ENCODE measurements at places on chromosomes 7 and 10.

DNA sequence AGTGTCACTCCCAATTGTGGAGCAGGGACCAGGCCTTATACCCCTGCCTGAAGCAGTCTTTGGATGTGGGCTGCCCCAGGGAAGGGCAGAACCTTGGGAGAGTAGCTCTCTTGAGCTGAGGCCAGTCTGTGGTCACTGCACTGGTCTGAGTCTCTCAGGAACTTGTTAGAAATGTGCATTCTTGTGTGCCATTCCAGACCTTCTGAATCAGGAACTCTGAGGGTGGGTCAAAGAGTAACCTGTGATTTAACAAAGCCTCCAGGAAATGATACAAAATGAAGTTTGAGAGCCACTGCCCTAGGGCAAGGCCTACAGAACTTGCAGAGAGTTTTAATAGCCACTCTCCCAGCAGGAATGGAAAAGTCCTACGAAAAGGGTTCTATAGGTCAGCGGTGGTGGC is 68.1 kb downstream of the LYZL1 start:
- no peak for DNase-seq

DNA sequence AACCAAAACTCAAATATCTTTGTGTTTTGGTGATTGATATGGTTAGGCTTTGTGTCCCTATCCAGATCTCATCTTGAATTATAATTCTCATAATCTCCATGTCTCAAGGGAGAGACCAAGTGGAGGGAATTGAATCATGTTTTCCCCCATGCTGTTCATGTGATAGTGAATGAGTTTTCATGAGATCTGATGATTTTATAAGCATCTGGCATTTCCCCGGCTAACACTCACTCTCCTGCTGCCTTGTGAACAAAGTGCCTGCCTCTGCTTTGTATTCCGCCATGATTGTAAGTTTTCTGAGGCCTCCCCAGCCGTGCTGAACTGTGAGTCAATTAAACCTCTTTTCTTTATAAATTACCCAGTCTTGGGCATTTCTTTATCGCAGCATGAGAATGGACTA is 419.5 kb downstream of the SH2D4B start:
- no peak for DNase-seq

GRCh38 chr7:24284699-24285506 is 913 bp downstream of the NPY start:
- DNase-seq, result no peak

- DNase-seq, result no peak
Measured at GRCh38 chr7:41640487-41640886, 62.4 kb downstream of the INHBA start.

GRCh38 chr10:48331436-48331835 is 25.0 kb downstream of the MAPK8 start:
- no peak for DNase-seq

- DNase-seq, result no peak
Measured at GRCh38 chr7:6157685-6158423, 114.6 kb downstream of the CYTH3 start.

DNA sequence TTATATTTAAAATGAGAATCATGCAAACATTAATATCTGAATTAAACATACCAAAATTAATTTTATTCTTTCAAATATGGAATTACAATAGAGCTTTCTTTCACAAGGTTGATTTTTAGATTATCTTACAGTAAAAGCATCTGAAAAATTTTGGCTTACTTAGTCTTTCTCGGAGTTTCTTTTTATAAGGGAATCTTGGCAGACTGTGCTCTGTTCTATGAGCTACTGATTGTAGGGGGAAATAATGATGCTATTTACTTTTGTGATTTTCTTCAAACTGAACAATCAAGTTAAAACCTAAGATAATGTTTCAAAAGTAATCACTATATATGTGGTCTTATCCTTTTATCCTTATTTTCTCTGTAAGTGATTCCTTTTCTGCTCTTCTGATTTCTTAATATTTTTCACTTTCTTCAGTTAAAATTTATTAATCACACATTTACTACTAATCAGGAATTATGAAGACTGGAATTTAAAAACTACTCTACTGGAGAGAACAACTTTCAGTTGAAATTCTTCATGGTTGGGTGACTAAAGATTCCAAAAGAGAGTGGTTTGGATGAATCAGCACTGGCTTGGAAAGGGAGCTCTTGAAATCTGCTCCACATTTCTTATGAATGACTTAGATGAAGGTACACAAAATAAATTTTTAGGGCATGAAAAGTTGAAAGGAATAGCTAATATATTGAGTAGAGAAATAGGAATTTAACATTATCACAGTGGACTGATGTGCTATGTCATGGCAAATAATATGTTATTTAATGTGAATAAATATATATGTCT is 103.9 kb downstream of the PPP1R9A start:
- no peak for DNase-seq

GRCh38 chr10:101261702-101262101 is 32.4 kb upstream of the LBX1 start:
- no peak for DNase-seq

- no peak for DNase-seq
Measured at GRCh38 chr10:15606377-15606776, 113.3 kb downstream of the ITGA8 start.

- no peak for DNase-seq
Measured at GRCh38 chr7:39921506-39922175, 28.4 kb upstream of the CDK13 start.

GRCh38 chr7:15433151-15433550 is 128.7 kb downstream of the AGMO start:
- peak; percentile 50 for DNase-seq

DNA sequence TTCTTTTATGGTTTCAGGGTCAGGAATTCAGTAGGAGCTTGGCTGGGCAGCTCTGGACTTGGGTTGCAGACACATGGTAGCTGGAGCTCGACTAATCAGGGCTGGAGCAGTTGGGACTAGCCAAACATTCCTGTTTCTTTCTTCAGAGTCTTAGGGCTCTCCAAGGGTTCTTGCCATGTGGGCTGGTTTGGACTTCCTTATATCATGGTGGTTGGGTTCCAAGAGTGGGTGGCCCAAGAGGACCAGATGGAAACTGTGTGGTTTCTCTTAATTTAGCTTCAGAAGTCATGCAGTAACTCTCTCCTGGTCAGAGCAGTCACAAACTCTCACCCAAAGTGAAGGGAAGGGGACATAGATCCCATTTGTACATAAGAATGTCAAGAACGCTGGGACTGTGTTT is 270.1 kb upstream of the FZD1 start:
- no peak for DNase-seq

GRCh38 chr7:72042855-72043254 is 369.3 kb downstream of the CALN1 start:
- DNase-seq, result no peak

- DNase-seq, result no peak
Measured at GRCh38 chr10:22704471-22704911, 9.9 kb downstream of the PIP4K2A start.

DNA sequence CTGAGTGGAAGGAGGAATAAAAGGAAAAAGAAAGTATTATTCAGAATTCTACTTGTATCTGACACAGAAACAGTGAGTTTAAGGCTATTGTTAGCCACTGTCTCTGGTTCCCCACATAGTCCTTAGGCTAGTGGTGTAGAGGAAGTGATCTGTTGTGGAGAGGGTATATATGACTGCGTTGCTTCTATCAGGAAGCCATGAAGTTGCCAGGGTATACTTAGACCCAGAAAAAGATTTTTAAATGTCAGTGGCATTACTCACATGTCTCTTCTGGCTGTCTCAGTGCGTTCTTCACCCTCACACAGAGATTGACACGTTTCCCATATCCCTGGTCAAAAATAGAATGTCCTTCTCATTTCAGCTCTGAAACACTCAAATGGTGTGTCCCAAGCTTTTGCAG is 72.7 kb downstream of the SEM1 start:
- no peak for DNase-seq

GRCh38 chr7:40500219-40500618 is 365.4 kb downstream of the SUGCT start:
- DNase-seq, result no peak

DNA sequence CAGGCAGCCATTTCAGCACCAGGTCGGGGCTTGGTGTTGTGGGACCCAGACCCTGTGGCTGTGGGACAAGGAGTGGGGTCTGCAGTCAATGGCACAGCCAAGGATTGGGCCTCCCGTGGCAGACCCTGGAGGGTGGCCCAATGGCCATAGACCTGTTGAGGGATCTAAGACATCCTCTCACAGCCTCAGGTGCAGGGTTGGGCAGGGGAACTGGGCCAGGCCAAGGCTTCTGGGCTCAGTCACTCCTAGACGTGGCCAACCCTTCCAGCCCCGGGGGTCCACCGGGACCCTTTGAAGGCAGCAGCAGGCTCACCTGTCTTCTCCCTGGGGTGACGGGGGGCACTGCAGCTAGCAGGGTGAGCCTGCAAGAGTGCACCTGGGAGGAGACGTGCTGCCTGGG is 45.7 kb upstream of the DPYSL4 start:
- no peak for DNase-seq

GRCh38 chr10:126430512-126430911 is 42.2 kb upstream of the ADAM12 start:
- DNase-seq, result no peak

DNA sequence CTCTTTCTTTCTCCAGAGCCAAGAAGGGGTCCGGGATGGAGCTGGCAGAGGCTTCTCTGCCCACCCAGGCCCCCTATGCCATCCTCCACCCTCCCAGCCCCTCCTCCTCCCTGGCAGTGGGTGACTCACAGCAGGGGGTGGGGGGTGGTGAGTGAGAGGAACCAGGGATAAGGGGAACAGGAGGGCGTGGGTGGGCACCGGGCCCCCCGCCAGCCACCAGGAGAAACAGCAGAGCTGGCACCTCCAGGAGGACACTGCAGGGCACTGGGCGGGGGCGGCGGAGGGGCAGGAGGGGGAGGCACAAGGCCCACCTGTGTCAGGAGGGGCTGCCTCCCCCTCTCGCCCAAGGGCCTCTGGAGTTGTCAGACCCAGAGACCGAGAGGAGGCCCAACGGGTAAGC is 56.0 kb downstream of the CAMK2B start:
- DNase-seq, result no peak

DNA sequence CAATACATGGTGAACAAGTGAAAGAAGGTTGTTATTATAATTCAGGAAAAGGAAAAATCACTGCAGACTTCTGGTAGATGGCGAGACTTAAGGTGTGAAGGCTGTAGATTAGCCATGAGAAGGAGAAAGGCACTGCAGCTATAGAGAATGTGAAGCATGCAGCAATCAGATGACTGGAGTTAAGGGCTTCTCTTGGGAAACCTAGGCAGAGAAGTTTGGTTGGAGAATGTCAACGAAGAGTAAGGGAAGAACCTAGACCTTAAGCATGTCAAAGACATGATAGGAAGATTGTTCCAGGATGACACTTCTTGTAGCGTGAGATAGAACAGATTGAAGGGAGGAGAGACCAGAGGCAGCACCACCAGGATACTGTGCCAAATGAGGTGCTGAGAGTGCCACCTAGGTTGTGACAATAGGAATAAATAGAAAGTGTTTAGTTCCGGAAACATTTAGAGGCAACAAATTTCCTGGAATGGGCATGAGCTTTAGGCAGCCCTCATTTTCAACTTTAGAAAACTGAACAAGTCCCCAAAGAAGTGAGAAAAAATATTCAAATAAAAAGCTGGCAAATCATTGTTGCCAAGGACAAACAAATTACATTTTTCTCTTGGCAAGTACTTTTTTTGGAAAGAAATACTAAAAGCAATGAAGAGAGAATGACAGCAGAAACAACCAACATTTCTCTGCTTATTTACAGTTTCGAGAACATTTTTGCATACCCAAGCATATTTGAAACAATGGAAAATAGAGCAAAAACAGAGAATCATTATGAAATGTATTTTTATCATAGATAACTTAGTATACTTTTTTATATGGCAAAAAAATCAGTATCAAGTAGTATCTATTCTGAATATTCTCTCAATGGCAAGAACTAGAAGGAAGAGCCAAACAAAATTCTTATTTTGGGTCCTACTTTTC is 4.9 kb downstream of the LRRC17 start:
- DNase-seq, result no peak

- DNase-seq, result no peak
Measured at GRCh38 chr10:5492929-5493576, 6.3 kb downstream of the CALML5 start.

DNA sequence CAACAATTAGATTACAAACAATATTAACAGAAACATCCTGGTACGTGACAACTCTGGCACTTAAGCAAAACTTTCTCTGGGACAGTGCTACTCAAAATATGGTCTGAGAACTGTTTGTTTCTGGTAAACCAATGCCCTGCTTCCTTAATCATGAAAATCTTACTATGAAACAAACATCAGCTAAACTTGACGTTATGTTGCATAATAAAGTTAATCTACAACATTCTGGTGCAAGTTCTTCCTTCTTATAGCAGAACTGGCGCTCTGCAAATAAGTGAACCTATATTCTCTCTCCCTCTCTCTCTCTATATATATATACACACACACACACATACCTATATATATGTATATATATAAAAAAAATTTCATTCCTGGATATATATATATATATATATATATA is 7.8 kb downstream of the C7orf33 start:
- no peak for DNase-seq

DNA sequence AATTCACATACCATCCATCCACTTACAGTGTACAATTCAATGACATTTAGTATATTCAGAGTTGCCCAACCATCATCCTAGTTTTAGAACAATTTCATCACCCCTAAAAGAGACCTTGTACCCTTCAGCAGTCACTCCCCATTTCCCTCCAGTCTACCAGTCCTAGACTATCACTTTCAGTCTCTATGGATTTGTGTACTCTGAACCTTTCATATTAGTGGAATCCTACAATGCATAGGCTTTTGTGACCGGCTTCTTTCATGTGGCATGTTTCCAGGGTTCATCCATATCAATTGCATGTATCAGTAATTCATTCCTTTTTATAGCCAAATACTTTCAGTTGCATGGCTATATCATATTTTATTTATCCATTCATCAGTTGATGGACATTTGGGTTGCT is 53.5 kb upstream of the SEMA3E start:
- no peak for DNase-seq

Data from NCI-H2107 (cell line).